Brain pericyte (primary cell): ENCODE measurements at places on chromosomes 2 and 18.

GRCh38 chr18:38464024-38464423 is 898.4 kb upstream of the CELF4 start:
- DNase-seq: no peak

DNA sequence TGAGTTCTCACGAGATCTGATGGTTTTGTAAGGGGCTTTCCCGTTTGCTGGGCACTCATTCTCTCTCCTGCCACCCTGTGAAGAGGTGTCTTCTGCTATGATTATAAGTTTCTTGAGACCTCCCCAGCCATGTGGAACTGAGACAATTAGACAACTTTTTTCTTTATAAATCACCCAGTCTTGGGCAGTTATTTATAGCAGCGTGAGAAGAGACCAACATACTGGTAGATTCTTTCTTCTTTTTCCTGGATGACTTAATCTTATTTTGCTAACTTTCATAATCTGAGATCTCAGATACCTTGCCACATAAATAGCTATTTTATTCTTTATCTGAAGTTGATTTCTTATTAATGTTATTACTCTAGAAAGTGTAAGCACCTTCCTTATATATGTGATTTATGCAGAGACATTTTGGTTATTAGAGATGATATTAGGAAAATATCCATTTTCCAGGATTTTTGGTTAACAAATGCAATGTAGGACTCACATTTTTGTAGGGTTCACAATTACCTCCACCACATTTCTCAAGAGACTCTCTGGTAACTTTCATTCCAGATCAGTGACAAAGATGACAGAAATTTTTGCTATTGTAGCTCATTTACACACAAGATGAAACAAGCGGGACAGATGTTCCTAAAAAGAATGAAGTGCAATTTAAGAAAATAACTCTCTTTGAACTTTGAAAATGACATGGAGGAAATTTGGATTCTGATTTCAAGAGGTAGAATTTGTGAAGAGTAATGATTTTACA is 97.9 kb upstream of the RND3 start:
- no peak for DNase-seq

- DNase-seq: no peak
Measured at GRCh38 chr2:65373365-65373918, 59.0 kb downstream of the SPRED2 start.

- no peak for DNase-seq
Measured at GRCh38 chr2:30481323-30481800, 34.3 kb downstream of the LCLAT1 start.
